ENCODE measurements at places on chromosomes 3 and 15. TPM values are rescaled to one million over a fixed set of nuclear protein-coding genes. Genes with fewer than 3 reads are reported as not detected.

The MESP2 gene
- 0.33 TPM for total RNA-seq

The FOXL2NB gene
- 13.2 TPM for total RNA-seq

GRCh38 chr15:53982876-53983275, 4.6 kb downstream of the UNC13C start:
- no peak overlapping the region for H3K27ac ChIP-seq
- H3K36me3 ChIP-seq = peaks cover 3% of the 10 kb centered on the region
- no peaks in the 10 kb centered on the region for H3K27me3 ChIP-seq
- no peak overlapping the region for H3K4me3 ChIP-seq
- no peak for DNase-seq

The PLA1A gene
- total RNA-seq = 0.80 TPM

- H3K36me3 ChIP-seq = peaks cover 3% of the 10 kb centered on the region
- peaks cover 60% of the 10 kb centered on the region for H3K4me1 ChIP-seq
Observed at GRCh38 chr3:194185221-194185620, 49.3 kb downstream of the HES1 start.

The STX19 gene
- not detected for total RNA-seq

GRCh38 chr15:63301088-63301487, 23.7 kb downstream of the APH1B start:
- no peak for DNase-seq
- H3K36me3 ChIP-seq = peaks cover 9% of the 10 kb centered on the region
- no peak overlapping the region for H3K4me3 ChIP-seq
- no peak overlapping the region for H3K27ac ChIP-seq

The LXN gene
- total RNA-seq = 70.6 TPM

- H3K4me3 ChIP-seq = no peak overlapping the region
- no peak for DNase-seq
Observed at GRCh38 chr3:139578783-139579182, 39.2 kb upstream of the RBP1 start.

The ARPP21 gene
- not detected for total RNA-seq

DNA sequence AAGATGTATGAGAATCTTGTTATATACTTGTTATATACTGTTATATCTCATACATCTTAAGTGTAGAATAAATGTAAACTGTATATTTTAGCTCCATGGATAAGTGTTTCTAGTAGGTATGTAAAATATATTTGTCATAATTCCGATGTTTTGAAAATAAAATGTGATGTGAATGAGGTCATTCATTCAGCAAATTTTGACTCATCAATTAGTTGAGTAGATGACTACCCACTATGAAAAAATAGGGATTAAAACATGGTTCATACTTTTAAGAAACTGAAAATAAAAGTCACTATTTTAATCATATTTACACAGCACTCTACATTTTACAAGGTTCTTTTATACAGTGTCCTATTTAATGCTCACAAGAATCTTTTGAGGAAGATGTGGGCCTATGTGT, 28.4 kb upstream of the CNTN3 start:
- no peak for DNase-seq
- no peaks in the 10 kb centered on the region for H3K27me3 ChIP-seq
- peaks cover 15% of the 10 kb centered on the region for H3K4me1 ChIP-seq
- H3K4me3 ChIP-seq = no peak overlapping the region

GRCh38 chr3:99084156-99084555, 182.7 kb upstream of the DCBLD2 start:
- no peaks in the 10 kb centered on the region for H3K36me3 ChIP-seq
- H3K4me3 ChIP-seq = no peak overlapping the region
- peaks cover 9% of the 10 kb centered on the region for H3K4me1 ChIP-seq
- H3K27me3 ChIP-seq = no peaks in the 10 kb centered on the region
